ENCODE measurements at places on chromosomes 1 and 21.

- DNase-seq, result no peak
Observed at GRCh38 chr1:200636681-200637080, 16.1 kb upstream of the KIF14 start.

DNA sequence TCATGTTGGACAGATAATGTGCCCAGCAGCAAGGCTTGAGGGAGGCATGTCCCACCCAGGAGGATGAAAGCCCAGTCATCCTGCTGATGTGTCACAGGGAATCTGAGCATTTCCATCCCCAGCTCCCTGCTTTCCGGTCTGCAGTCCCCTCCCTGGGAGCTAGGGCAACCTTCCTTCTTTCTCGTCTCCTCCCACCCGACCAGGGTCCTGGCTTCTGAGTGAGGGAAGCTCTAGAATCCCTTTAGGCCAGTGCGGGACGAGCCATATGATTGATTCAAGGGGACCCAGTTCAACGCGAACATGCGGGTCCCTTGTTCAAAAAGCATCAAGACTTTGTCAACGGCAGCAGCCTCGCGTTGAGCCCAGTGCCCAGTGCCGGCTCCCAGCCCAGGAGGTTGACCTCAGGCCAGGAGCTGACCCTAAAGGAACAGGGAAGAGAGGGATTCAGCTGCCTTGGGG, 96.7 kb upstream of the TMPRSS2 start:
- no peak for DNase-seq

DNA sequence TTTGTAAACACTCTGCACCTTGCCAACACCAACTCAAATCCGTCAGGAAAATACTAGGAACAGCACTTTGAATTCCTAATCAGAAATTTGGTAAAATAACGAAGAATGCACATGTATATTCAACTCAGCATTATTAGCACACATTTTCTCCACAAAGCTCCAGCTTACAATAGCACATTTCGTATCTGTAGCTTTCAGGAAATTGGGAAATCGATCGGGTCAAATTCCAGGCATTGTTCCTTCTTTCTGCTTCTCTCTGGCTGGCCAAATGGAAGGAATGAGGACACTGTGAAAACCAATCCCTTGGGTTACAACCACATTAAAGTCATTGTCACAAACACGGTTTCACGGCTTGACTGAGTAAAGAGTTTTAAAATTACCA, 58.6 kb downstream of the NPHP4 start:
- DNase-seq, result no peak

DNA sequence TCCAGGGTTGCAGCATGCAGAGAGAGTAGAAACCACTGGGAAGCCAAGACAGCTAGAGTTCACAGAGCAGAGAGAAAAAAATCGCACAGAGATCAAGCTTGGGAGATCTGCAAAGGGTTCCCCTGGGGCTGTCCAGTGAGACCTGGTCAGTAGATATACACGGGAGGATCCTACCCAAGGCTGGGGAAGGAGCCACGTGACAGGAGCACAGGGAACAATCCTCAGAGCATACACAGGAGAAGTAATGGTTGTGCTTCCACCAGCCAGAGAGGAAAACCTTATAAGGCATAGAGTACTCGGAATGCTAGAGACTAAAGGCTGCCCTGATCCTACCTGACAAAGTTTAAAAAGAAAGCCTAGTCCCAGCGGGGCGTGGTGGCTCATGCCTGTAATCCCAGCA, 53.9 kb downstream of the GABPA start:
- no peak for DNase-seq
